ENCODE measurements at places on chromosomes 13 and 19.

DNA sequence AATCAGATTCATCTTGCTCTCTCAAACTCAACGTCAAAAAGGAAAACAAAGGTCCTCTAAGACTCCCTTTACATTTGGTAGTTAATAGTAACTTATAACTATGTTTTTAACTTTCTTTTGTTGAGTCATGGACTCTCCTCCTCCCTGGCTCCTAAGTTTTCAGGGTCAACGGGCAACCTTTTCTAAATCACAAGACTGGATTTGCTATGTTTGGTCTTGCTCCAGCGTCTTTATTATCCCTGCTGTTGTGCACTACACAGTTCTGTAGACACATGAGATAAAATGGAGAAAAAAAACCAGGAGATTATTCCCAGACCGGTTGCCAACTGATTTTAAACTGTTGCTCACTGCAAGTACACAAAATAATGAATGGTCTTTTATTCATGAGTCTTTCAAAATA, 1.9 kb upstream of the ITM2B start:
- DNase-seq, result no peak

- no peak for DNase-seq
These were observed 80.9 kb upstream of the ADGRE5 start for GRCh38 chr19:14300303-14300702.

- DNase-seq, result no peak
These were observed 108.4 kb downstream of the ZNF557 start for GRCh38 chr19:7177926-7178325.

DNA sequence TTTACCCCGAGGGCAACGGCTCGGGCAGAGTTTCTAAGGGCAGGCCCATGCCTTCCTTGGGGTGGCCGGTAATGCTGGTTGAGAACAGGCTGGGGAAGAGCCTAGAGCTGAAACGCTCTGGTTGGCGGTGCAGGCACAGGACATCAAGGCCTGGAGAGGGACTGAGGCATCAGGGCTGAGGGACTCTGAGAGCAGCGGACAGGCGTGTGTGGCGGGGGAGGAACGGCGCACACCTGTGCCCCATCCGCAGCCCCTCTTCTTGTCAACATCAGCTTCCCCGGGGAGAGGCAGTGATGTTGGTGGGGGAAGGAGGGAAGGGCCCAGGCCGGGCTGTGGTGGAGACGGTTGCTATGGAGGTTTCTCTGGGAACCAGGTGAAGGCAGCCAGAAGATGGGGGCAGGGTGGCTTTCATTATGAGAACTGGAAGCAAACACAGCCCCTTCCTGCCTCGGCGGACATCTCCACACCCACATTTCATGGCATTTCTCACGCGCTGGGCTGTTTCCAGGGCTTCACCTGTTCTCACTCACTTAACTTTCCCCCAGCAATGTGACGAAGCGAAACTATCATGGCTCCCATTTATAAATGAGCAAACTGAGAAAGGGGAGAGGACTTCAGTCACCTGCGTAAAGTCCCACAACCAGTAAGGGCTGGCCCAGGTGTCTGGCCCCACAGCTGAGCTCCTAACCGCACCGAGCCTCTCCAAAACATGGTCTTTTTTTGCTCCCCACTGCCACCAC, 8.2 kb upstream of the ATF5 start:
- no peak for DNase-seq

- DNase-seq, result no peak
These were observed 59.2 kb upstream of the TPM4 start for GRCh38 chr19:16017138-16017490.

- no peak for DNase-seq
These were observed 1.1 kb downstream of the ZNF570 start for GRCh38 chr19:37470216-37470615.

DNA sequence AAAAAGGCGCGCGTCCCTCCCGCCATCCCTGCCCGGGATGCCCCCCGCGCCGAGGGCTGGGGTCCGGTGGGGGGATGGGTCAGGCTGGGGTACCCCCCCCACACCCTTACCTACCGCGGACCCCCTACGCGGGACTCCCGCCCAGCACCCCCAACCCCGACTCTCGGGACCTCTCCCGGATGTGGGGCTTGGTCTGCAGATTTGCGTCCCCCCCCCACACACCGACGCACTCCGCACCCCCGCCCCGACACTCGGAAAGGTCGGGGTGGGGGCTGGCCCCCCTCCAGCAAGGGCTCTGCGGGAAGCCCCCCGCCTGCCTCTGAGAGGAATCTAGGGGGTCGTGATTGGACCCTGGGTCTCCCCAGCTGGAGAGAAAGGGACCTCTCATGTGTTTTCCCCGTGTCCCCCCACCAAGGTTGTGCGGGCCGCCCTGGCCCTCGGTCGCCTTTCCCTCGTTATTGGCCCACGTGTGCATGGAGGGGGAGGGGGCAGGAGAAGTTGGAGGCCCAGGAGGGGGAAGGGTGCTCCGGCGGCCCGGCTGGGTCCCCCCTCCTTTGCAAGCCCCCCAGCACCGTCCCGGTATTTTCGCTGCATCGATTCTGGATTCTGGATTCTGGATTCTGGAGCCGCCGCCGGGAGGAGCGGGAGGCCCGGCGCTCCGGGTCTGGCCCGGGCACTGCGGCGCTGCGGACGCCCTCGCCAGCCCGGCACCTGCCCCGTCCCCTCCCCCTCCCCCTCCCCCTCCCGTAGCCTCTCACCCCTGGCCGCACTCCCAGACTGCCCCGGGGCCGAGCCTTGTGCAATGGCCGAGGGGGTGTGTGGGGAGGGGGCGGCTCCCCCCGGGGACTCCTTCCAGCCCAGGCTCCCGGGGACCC, 607 bp downstream of the NFIC start:
- DNase-seq, result no peak

DNA sequence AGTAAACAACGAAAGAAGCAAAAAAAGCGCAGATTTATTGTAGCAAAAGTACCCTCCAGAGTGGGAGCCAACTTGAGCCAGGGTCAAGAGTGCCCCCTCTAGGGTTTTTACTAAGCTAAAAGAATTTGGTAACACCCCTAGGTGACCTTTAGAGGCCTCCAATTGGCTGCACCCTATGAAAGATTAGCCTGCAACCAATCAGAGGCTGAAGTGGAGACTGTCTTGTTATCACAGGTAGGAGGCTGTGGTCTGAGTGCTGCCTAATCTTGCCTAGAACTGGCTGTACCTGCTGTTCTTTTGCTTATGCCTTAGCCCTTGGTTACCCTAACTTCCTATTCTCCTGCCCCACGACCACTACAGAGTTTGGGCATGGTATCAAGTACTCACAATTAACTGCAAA, 38.3 kb downstream of the ANKRD10 start:
- no peak for DNase-seq

DNA sequence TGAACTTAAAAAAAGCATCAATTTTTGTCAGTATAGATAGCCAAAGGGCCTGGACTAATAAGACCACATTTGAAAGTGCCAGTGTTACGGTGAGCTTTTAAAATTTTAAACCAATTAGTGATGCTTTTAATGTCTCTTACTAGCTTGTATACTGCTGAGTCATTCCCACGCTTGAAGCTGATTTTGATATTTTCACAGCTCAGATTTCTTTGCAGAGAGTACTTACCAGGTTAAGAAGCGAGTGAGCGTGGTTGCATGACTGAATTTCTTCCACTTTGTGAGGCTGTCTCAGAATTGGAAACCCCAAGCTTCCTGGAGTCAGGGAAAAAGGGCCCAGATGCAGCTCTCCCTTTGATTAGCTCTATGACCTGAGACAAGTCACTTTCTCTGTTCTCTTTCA, 74.5 kb upstream of the NBEA start:
- no peak for DNase-seq

- DNase-seq, result no peak
These were observed 58.4 kb downstream of the ZIC5 start for GRCh38 chr13:99913167-99913566.

- DNase-seq, result no peak
These were observed 57.6 kb downstream of the MICU2 start for GRCh38 chr13:21546372-21546771.

GRCh38 chr13:27919659-27919933, 204 bp upstream of the PDX1 start:
- DNase-seq, result no peak

GRCh38 chr19:29539670-29540069, 13.9 kb downstream of the VSTM2B start:
- DNase-seq, result no peak

DNA sequence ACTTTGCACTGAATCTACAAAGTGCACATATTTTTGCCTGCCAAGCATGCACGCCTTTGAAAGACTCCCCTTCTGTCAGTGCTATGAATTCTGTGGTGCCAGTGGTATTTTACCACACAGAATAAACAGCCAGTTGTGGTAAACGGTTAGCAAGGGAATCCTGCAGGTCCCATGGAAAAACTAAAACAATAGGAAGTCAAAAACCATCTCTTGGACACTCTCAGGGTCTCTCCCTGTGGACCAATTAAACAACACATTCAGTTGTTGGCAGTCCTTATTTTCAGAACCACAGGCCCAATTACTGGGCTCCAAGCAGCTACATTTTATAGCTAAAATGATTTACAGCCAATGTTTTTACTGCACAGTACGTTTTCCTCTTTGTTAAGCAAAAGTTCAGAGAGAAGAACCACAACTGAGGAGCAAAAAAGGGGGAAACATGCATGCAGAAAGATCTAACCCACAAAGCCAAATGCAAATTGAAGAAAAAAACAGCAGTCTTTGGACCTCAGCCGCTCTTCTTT, 116.9 kb downstream of the KCTD12 start:
- no peak for DNase-seq

DNA sequence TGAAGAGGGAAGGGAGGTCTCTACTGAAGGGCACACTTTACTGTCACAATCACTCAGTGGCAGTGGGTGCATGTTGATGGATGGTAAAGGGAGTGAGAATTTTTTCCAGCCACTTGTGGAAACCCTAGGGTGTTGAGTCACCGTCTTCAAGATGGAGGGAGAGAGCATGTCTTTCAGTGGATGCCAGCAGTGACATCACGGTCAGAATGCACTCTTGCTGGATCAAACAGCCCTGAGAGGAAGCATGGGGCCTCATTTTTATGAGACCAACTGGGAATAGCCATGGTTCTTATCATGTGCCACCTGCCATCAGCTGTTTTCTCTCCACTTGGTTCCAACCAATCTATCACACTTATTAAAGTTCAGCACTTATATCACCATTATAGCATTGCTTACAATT, 182.5 kb downstream of the KCNRG start:
- DNase-seq, result no peak

DNA sequence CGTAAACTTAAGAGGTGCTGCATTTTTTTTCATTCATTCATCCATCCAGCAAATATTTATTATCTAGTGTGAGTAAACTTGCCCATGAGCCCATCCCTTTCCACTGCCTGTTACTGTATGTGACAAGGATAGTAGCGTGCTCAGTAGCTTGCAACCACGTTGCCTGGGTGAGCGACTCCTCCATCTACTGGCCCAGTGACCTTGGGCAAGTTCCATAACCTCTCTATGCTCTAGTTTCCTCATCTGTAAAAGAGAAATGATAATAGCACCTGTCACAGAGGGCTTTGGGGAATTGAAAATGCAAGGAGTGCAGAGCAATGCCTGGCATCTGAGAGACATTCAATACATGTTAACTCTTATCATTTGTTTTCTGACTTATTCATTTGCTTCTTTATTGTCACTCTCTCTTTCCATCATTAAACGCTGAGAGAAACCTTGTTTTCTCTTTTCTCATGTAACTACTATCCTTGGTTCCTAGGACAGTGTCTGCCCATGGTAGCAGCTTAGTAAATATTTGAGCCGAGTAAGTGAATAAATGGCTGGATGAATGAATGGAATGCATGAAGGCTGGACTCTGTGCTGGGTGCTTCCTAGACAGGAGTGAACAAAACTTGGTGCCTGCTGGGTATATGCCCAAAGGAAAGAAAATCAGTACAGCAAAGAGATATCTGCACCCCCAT, 19.9 kb downstream of the LRCH1 start:
- no peak for DNase-seq

DNA sequence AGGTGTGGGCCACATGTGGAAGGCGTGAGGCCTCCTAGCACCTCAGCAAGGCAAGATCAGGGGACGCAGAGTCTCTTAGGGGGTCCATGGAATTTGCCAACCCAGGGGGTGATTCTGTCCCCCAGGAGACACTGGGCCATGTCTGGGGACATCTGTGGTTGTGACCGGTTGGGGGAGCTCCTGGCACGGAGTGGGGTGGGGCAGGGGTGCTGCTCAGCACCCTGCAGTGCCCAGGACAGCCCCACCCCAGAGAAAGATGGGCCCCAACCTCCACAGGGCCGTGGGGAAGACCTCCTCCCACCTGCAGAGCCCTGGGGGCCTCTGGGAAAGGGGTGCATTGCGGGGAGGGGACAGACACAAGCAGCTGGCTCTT, 4.0 kb downstream of the MKNK2 start:
- no peak for DNase-seq

DNA sequence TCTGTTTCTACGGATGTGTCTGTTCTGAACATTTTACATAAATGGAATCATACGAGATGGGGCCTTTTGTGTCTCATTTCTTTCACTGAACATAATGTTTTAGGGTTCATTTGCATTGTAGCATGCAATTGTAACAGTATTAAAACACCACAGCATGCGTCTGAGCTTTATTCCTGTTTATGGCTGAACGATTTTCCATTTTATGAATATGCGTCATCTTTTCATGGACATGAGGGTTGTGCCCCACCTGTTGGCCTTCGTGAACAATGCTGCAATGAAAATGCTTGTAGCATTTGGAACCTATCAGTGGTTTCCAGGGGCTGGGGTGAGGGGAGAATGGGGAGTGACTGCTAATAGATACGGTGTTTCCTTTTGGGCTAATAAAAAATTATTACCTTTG, 5.1 kb downstream of the OR10H1 start:
- DNase-seq, result no peak

DNA sequence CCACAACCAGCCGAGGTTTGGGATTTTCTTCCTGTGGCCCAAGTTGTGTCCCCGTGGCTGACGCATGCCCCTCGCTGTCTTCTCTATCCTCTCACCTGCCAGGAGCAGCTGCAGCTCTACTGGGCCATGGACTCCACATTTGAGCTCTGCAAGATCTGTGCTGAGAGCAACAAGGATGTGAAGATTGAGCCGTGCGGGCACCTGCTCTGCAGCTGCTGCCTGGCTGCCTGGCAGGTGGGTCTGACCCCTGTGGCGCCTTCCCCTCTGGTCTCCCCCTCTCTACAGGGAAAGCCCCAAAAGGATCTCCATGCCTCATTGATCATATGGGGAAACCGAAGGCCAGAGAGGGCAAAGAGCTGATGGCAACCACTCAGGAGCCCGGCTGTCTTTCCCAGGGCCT, 14.6 kb downstream of the CBLC start:
- DNase-seq, result no peak

DNA sequence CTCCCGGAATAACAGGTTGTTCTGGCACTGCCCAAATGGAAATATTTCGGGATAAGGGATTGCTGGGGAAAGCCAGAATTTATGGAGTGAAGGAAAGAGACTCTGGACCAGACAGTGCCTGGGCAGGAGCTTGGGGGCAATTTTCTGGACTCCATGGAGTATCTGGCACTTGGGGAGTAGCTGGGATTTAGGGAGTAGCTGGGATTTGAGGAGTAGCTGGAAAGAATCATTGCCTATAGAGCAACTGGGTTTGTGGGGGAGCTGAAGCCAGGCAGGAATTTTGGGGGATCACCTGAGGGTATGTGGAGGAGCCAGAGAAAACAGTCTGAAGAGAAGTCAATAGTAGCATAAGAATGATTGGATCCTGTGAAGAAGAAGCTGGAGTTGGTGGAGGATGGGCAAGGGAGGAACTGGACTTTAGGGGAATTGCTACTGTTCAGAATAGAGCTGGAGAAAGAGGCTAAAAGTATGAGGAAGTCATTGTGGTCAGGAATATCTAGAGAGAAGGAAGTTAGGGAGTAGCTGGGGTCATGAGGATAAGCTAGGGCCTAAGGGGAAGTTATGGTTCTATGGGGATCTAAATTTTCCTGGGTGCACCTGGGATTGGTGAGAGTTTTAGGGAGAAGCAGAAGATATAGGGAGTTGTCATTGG, 14.8 kb downstream of the FSD1 start:
- no peak for DNase-seq
